ENCODE measurements at places on chromosomes 13 and 19.

DNA sequence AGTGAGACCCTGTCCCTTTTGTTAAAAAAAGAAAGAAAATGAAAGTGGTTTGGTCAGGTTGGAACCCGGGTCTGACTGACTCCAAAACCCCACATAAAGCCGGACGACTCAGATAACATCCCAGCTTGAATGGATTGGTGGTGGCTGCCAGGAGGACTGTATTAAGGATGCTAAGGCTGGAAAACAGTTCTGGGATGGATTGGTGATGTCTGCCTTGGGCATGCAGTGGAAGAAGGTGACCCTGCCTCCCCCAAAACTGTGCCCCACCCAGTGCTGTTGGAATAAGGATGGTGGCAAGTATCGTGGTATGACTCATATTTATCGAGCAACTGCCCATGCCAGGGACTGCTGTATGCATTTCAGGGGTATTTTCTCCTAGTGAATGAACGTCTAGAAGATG is 18.5 kb upstream of the COLGALT1 start:
- DNase-seq: no peak

GRCh38 chr13:67036699-67037457 is 193.3 kb downstream of the PCDH9 start:
- no peak for DNase-seq

- DNase-seq: no peak
Measured at GRCh38 chr13:100658363-100658762, 16.2 kb downstream of the TMTC4 start.

GRCh38 chr19:2337329-2337707 is 8.8 kb downstream of the SPPL2B start:
- DNase-seq: no peak

GRCh38 chr13:66410314-66410713 is 819.8 kb downstream of the PCDH9 start:
- no peak for DNase-seq

DNA sequence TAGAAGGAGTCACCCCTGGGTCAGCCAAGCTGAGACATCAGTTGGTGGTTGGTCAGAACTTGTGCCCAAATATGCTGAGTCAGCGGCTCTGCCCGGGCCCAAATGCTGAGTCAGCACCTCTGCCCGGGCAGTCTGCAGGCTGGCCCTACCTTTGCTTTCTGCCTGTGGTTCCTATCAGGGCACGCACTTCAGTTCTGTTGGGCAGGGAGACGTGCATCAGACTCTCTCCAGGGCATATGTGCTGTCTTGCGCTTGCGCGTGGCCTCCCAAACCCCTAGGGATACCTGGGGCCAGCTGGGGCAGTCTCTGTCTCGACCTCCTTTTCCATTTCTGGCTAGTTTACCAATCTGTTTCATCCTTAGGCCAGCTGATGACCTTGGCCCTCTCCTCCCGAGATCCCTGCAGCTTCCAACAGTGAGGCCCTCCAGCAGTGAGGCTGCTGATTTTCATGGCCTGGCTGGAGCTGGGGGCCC is 24.4 kb upstream of the LDLR start:
- no peak for DNase-seq

DNA sequence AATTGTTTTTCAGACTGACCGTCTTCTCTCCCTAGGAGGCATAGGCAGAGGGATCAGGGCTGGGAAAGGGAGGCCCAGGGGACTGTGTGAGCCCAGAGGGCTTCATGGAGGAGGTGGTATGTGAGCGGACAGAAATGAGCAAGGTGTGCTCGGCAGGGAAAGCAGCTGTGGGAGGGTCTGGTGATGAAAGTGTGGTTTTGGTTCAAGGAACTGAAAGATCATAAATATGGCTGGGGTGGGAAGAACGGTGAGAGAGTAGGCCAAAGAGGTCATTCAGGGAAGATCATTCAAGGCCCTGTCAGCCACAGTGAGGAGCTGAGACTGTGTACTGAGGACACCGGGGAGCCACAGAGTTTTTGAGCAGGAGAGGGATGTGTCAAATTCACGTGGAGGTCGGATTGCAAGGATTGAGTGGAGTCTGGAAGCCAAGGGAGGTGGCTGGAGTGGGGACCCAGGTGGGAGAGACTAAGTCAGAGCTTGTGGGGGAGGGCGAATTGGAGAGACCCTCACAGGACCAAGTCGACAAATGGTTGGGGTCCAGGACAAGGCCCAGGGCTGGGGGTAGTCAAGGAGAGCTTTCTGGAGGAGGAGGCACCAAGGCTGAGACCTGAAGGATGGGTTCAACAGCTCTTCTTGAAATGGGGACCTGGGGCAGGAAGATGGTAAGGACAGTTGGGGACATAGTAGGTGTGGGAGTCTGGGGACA is 7.6 kb downstream of the PLD3 start:
- no peak for DNase-seq

DNA sequence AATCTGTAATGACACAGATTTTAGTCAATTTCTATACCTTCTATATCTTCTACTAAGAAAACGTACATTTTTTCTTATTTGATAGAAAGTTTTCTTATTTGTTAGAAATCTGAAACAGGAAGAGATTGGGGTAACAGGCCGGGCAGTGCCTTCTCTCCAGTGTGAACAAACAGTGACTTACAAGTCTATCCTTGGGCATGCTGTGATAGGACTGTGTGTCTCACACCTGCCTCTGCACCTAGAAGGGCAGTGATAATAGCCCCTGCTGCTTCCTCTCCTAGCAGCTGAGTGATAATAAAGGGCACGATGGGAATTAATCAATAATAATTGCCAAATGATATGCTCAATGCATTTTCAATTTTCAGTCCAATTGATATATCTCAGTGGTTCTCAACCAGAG is 1.4 kb downstream of the TMEM272 start:
- no peak for DNase-seq

DNA sequence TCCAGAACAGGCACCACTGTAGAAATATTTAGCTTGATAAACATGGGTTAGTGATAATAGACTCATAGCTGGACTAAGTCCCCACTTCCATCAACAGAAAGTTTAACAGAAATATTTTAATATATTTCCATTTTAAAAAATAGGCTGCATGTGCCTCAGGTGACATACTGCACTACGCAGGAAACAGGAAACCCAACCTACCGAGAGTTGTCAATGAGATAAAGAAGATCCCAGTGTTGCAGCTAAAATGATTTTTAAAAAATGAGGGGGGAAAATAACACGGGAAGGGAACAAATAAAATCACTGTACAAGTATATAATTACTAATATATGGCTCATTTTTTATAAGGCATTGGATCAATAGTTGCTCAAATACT is 154.8 kb downstream of the TBC1D4 start:
- no peak for DNase-seq

DNA sequence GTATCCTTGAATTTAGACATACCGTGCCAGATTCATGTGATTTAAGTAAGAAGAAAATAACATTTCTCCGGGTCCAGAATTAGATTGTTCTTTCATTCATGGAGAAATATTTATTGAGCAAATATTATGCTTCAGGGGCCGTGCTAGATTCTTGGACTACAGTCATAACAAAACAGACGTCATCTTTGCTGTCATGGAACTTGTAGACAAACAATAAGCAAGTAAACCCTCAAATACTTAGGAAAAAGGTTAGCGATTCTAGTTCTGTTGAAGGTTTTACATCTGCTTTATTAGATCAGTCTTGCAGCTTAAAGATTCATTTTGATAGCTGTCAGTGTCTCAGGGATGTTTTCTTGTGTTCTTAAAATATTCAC is 16.9 kb downstream of the ZNF507 start:
- DNase-seq: no peak

- no peak for DNase-seq
Measured at GRCh38 chr13:95188128-95188527, 113.1 kb downstream of the ABCC4 start.

GRCh38 chr19:6060600-6061375 is 49.5 kb downstream of the RFX2 start:
- no peak for DNase-seq

DNA sequence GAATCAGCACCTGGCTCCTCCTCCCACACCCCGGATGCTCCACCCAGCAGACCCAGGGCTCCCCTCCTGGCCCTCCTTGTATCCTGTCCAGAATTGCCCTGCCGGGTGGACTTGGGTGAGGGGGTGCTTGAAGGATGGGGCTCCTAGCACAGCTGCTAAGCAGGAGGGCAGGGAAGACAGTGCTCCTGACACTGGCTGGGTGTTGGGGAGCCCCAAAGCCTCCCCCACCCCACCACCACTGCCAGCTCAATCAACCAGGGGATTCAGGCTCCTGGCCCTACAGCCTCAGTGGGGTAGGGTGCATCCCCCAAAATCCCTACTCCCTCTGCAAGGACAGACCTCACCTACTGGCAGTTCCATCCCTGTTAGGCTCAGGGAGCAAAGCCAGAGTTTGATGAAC is 2.6 kb upstream of the CYP4F11 start:
- no peak for DNase-seq

DNA sequence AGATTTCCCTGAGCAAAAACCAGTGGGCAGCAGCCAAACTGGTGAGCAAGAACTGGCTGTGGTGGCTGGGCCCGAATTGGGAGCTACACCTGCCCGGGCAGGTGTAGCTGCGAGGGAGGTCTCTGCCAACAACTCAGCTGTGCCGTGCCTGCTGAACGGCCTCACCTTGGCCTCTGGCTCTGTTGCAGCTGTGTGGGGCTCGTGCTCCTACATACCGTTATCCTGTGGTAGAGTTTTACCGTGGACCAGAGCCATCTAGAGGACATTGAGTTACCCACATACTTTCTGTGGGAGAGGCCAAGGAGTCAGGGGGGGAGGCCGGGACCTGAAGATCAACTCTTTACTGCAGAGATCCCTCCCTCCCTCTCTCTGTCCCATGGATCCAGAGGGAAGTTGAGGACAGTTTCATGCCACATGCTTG is 113.2 kb downstream of the TM9SF2 start:
- DNase-seq: no peak
